8988T (cell line): ENCODE measurements at places on chromosomes 1 and 21.

DNA sequence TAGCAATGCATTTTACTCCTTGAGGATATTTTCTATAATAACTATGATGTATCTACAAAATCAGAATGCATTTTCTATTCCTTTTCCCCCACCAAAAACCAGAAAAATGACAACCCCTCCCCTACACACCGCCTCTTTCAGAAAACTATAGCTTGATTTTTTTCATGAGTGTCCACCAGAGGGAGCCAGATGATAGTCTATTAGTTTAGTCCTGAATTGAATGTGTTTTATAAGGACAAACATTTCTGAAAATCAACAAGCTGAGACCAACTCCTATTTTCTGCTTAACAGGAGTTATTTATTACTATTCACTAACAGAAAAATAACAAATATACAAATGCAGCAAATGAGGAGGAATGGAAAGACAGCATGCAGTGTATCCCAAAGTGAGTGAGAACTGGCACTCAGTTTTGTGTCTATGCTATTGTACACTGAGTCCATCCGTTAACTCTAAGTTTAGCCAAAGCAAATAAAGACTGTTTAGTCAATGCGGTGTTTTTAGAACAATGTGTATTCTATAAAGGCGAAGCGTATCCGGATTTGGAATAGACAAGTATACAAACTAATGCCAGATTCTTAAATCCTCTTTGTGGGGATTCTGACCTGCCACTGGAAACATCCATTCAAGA is 182.6 kb downstream of the VAV3 start:
- DNase-seq = no peak

DNA sequence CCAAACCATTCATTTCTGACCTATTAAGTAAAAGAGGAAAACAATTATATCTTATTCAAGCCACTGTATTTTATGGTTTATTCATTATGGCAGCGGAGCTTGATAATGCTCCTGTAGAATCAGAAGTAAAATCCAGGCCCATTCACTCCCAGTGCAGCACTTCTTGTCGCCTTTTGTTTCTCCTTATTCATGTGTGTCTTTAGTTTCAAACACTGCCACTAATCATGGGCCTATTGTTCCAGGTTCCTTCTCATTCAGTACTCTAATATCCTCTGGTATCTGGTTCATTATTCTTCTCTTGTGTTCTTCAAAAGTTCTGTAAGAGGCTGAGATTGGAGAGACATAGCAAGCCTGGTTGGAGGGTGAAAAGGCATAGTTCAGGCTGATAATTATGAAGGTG is 218.3 kb downstream of the LRRIQ3 start:
- DNase-seq = no peak

GRCh38 chr1:201731142-201731541 is 97.8 kb upstream of the IPO9 start:
- DNase-seq = no peak

GRCh38 chr1:229028987-229029878 is 241.7 kb upstream of the RAB4A start:
- DNase-seq = no peak

DNA sequence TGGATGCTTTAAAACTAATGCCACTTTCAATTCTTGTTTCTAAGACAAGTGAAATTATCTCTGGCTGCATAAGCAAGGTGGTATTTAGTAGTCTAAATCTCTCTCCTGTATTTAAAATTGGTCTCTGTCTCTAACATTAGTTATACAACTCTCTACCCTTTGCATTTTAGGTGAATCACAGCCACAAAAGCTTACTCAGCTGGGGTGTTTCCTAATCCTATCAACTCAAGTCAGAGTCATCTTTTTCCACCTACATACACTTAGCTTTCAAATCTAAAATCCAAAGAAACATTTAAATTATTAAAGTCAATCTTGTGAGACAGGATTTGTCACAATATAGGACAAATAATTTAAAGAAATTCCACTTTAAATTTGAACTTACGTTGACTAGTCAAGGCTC is 255.1 kb upstream of the CXADR start:
- no peak for DNase-seq

DNA sequence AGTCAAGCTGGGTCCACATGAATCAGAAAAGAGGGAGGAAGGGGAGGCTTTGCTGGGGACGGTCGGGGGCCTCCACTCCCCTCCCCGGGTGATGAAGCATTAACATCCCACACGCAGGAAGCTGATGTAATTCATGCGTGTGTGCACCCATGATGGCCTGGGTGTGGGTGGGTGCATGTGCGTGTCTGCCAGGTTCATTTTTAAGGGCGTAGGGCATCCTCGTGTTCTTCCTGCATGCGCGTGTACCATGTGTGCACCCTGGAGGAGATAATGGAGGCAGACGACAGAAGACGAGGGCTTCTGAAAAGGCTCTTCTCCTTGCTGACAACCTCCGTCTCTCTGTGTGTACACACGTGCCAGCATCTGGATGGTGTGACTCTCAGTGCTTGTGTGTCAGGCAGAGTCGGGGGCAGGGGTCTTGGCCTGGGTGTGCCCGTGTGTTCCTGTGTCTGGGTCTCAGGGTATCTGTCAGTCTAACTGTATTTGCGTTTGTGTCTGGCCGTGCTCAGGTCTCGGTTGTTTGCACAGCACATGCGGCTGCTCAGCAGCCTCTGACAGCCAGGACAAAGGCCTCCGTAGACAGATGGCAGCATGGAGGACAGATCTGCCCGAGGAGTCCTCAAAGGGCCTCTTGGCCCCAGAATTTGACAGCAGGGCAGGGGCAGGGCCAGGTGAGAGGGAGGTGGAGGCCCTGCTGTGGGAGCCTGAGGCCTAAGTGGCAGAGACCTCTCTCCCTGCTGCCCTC is 2.4 kb downstream of the RAP1GAP start:
- no peak for DNase-seq

DNA sequence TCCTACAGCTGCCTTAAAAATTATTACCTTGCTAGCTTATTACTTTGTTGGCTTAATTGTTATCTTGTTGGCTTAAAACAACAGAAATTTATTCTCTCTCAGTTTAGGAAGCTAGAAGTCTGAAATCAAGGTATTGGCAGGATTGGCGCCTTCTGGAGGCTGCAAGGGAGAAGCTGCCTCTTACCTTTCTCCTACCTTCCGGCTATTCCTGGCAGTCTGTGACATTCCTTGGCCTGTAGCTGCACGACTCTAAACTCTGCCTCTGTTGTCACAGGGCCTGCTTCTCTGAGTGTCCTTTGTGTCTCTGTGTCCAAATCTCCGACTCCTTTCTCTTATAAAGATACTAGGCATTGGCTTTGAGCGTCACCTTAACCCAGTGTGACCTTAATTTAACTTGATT is 579.9 kb upstream of the B3GALT2 start:
- DNase-seq = no peak

GRCh38 chr21:46392921-46393320 is 65.8 kb upstream of the DIP2A start:
- no peak for DNase-seq

DNA sequence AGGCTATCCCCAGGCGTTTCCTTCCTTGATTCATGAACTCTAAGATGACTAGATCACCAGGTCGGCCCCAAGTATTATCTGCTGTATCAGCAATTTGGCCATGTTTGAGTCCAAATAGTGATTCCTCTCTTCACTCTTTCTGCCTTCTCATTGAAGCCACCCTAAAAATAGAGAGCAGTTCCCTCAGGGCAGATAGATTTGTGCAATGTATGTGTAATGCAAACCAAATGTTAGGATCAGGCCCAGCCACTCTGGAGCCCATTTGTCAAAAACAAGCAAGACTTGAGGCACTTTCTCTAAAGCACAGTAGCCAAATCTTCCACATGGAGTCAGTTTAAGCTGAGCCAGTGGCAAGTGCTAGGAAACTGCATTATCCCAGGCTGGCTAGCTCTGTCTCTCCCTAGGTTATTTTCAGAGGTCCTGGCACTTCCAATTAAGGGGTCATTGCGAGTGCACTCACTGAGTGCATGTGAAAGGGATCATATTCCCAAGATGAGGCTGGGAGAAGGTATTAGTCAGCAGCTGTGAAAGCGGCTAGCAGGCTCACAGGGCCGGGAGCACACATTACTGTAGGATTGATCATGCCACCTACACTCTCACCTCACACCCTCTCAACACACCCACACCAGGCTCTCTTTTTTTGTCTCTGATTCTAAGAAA is 97.9 kb upstream of the RAB3GAP2 start:
- DNase-seq = no peak

DNA sequence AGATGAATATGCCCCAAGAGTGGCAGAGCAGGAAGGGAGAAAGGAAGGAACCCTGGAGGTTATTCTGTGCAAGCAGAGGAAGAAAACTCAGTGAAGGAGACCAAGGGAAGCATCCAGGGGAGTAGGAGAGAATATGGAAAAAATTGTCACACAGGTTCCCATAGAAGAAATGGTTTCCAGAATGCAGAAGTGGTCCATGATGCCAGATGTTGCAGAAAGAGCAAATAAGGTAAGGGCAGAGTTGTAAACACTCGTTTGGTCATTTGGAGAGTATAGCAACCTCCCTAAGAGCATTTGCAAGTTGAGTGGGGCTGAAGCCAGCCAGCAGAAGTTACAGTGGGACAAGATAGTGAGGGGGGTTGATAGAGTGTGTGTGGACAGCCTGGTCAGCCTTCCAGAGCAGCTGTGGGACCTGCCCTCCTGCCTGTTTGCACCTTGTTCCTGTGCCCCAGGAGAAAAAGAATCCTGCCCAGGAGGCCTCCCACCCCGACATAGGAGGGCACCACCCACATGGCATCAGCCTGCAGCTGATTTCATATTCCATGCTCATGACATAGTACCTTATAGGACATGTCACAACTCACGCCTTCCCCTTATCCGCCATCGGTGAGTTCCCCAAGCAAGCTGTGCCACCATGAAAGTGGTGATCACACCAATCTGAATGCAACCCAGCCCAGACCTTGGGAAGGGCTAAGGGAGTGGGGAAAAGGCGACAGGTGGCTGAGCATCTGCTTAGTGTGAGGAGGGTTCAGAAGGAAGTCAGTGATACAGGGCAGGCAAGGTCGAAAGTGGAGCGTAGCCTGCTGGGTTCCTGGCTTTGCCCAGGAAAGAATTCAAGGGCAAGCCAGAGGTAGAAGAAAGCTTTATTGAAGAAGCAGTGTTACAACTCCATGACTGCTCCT is 8.2 kb upstream of the NEK2 start:
- DNase-seq = no peak

GRCh38 chr1:50265790-50266314 is 157.1 kb downstream of the ELAVL4 start:
- DNase-seq = no peak

DNA sequence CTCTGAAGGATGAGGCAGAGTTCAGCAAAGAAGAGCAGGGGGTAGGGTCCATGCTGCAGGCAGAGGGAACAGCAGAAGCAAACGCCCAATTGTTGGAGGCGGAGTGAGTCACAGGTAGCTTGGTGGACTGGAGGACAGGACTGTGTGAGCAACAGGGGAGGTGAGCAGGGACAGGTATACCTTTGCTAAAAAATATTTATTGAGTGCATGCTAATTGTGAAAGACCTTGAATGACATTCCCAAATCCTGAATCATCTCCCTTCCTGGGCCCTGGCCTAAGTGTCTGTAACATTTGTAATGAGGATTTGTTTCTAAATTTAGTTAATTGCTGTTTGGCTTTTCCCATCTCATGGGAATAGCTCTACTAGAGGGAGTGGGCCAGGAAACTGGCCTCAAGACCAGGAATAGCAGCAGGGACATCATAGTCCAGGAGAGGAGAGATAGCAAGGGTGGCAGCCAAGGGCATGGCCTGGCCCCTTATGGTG is 123.7 kb downstream of the FOXD2 start:
- DNase-seq = no peak

DNA sequence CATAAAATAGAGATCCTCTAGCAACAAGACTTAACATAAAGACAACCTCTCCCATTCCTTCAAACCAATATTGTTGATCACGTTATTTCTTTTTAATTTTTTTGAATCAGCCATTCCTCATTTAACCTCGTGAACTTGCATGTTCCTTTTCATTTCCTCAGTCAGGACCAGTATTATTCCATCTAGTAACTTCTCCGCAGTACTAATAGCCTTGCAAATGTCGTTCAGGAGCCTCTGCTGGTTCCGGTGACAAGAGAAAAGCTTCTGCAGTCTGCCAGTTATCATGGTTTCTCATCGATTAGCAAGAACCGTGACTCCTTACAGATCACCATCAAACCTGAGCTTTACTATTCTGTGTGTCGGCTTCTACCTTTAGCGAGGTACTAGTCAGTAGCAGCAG is 3.0 kb downstream of the APP start:
- no peak for DNase-seq

DNA sequence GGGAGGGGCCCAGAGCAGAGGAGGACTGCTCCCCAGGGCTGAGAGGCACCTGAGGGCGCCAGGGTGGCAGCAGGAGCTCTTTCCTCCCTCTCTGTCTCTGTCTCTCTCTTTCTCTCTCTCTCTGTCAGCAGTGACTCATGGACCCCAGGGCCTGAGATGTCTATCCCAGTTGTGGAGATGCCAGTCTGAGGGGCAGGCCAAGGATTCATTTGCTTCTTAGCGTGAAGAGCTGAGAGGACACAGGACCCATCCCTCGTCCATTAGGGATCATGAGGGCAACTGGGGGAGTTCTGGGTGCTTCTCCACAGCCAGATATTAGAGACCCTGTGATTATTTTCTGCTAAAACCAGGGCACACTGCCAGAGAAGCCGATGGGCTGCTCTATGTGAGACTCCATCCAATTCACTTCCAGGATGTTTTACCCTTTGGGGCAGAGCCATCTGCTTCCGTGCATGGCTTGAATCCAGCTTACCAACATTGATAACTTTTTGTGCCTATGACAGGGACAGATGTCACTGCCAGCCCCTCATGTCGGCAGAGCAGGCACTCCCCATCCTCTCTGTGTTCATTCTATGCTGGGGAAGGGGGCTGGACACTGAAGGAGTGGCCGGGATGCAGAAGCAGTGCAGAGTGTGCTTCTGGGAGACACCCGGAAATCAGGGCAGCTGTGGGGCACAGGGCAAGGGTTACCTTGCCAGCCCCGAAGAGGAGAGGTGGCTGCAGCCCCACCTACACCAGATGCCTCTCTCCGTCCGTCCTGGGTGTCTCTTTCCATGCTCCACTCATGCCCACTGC is 4.1 kb upstream of the PCBP3 start:
- no peak for DNase-seq

DNA sequence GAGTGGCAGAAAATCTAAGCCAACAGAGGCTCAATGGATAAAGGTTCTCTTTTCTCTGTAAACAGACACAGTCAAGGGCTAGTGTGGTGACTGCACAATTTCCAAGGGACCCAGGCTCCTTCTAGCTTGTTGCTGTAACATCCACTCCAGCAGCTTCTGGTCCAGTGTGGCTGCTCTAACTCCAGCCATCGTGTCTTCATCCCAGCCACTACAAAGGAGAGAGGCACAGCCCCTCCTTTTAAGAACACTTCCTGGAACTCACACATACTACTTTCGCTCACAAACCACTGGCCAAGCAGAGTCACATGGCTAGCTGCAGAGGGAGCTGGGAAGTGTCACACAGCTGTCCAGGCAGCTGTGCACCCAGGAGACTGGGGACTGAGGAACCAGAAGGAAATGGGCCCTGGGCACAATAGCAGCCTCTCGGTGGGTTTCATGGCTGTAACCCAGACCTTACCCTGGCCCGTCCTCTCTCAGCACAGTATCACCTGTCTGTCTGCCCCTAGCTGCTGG is 188.6 kb upstream of the VAMP3 start:
- no peak for DNase-seq

- DNase-seq = no peak
Observed at GRCh38 chr21:33313611-33314010, 11.2 kb upstream of the IFNAR1 start.

- no peak for DNase-seq
Observed at GRCh38 chr1:161928056-161928455, 95.6 kb downstream of the OLFML2B start.
